ENCODE measurements at places on chromosomes 1 and 21.
A peak's percentile ranks its signal among the peaks of the same experiment; 100 is the strongest.

DNA sequence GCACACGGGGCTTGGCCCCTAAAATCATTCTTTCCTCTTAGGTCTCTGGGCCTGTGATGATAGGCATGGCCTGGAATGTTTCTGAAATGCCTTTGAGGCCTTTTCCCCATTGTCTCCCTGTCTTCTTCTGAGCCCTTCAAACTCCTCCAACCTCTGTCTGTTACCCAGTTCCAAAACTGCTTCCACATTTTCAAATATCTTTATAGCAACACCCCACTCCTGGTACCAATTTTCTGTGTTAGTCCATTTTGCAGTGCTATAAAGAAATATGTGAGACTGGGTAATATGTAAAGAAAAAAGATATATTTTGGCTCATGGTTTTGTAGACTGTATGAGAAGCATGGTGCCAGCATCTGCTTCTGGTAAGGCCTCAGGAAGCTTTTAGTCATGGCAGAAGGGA, 158.8 kb downstream of the TM2D1 start:
- DNase-seq: no peak

DNA sequence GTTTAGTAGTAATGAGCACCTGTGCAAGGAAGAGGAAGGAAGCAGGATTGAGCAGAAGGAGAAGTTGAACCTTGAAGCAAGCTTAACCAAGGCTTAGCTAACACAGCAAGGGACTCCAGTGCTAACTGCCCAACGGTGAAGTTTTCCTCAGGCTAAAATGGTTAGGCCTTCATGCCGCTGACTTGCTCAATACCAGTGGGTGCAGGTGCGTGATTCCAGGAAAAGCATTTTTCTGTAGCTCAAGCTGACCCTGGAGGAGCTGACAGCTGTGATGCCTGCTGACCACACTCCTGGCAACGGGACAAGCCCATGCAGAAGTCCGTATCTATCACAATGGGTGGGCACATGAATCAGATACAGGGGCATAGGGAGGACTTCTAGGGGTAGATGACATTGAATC, 76.5 kb upstream of the FGGY start:
- no peak for DNase-seq

- no peak for DNase-seq
These were observed 68.1 kb upstream of the STUM start for GRCh38 chr1:226480461-226480860.

- DNase-seq: no peak
These were observed 84.3 kb downstream of the PTGS2 start for GRCh38 chr1:186595969-186596368.

GRCh38 chr1:54474310-54475251, 68.4 kb upstream of the SSBP3 start:
- DNase-seq: peak; percentile 35

DNA sequence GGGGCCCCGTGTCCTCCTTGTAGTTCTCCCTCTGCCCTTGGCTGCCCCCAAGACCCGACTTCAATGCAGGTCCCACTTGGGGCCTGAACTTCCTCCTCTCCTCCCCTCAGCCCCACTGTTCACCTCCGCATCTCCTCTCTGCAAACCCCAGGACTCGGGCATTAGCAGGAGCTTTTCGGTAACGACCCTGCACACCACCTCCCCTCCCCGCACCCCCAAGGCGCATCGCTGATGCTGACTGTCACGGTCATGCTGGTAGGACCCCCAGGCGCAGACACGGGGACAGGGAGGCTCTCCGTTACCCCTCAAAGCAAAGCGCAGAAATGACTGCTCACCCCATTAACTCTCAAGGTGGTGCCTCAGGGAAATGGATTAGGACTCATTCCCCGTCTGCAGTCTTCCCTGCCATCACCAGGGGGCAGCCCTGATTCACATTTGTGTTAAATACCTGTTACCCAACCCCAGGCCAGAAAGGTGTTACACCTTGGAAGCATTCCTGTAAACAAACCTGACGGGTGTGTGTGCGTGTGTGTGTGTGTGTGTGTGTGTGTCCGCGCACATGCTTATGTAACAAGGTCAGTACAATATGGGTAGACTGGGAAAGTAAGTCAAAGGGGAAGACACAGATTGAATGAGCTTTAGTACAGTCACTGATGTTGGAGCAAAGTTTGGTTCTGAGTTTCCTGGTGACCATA, 6.4 kb upstream of the GUCA2B start:
- DNase-seq: peak; percentile 46

- DNase-seq: no peak
These were observed 117.6 kb downstream of the NME7 start for GRCh38 chr1:169250022-169250421.

- DNase-seq: no peak
These were observed 68.9 kb downstream of the HUNK start for GRCh38 chr21:31941694-31942093.

DNA sequence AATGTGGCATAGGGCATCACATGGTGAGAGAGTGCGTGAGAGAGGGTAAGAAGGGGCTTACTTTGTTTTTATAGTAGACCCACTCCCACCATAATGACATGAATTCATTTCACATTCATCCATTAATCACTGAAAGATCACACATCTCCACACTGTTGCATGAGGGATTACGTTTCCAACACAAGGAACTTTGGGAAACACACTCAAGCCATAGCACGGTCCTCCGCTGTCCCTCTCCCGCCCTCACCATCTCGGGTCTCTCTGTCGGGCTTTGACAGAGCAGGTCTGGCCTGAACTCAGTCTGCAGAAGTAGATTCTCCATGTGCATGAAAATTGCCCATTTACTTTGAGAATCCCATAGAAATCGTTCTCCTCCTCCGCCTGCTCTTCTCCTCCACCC, 312.2 kb downstream of the MATN1 start:
- DNase-seq: no peak

DNA sequence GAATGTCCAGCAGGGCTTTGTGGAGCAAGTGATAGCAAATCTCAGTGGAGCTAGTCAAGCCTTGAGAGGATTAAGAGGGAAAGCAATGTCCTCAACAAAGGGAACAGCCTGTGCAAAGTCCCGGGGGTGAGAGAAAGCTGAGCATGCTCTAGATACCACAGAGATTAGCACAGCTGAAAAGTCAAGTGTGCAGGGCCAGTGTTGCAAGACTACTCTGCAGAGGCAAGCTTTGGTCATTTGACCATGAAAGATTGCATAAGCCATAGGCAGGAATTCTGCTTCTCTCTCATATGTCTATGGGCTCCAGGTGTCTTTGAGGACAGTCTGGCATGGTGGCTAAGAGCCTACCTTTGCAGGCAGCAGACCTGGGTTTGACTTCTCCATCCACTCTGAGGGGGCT, 181.0 kb upstream of the JUN start:
- no peak for DNase-seq

- no peak for DNase-seq
These were observed 207.4 kb upstream of the RUNX1 start for GRCh38 chr21:35256468-35256988.

DNA sequence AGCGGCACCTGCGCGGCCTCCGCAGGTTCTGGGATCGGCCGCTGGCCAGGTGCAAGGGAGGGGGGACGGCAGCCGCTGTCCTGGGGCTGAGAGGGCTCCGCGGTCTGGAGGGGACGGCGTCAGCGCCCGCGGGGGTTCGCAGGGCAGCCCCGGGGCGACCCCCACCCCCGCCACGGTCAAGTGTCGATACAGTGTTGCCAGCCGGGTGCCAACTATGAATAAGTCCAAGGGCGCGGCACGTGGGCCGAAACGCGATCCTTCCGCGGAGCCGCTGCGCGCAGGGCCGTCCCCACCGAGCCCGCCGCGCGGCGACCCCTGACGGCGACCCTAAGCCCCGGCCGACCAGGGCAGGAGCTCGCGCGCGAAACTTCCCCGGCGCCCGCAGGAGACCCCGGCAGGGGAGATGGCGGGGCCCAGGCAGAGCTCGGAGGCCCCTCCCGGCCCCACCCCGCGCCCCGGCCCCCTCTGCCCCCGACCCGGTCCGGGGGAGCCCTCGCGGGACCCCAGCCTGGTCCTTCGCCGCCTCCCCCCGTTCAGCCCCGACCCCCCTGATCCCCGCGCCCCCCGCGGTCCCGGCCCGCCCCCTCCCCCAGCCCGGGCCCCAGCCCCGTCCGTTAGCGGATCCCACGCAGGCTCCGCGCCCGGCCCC, 586 bp upstream of the AGPAT3 start:
- peak; percentile 20 for DNase-seq

GRCh38 chr1:248786156-248786555, 30.6 kb upstream of the LYPD8 start:
- DNase-seq: no peak
